ENCODE measurements at places on chromosomes 2 and 18.

DNA sequence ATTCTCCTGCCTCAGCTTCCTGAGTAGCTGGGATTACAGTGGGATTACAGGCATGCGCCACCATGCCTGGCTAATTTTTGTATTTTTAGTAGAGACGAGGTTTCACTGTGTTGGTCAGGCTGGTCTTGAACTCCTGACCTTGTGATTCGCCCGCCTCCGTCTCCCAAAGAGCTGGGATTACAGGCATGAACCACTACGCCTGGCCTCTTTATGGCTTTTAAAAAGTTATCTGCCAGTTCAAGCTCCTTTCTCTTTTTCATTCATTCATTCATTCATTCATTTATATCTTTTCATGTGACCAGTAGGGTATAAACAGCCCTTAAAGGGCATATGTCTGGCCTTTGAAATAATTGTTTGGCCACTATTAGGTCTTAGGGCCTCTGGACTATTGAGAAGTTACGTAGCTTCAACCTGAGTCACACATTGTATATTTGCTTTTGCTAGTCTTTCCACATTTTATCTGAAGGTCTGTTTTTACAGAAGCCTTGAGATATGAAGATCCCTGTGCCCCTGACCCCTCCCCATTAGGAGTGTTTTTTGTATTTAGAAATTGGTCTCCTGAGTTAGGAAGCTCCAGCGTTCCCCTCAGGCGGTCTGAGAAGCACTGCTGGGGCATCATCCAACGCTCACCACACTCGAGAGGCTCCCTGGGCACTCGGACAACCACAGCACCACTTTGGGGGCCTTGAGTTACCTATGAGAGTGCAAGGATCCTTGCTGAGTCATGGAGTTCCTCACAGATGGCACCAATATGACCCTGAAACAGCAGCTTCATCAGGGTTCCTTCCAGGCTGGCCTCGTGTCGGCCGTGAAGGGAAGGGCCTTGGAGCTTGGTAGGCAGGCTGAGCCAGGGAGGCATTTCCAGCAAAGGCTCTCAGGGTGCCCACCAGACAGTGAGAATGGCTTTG is 21.8 kb downstream of the FZD5 start:
- no peak for DNase-seq

DNA sequence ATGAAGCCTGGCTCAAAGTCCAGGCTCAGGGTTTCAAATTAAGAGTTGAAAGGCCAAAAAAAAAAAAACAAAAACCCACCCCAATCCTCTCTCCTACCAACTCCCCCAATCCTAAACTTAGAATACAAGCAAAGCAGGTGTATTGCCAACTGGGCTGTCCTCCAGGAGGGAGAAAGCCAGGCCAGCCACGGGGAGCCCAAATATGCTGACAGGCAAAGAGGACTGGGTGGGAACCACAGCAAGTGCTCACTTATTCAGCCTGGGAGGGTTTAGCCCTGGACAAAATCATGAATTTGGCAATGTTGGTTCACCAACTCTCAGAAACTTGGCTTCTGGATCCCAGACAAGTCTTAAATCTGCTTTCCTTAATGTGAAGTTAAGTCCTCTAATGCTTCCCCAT is 36.5 kb downstream of the GKN2 start:
- no peak for DNase-seq

DNA sequence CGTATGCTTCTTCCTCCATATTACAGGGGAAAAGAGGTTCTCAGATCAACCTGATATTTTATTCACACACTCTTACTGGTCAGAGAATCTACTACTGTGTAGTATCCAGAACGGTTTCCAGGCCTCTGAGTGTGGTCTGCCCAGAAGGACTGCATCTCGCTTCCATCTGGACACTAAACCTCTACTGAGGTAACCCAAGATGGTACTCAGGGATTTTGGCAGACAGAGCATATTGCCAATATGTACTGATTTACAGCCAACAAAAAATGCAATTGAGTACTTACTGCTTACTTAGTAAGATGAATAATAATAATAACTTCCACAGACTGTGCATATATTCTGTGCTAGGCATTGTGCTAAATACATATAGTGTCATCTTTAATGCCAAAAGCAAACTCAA is 55.8 kb downstream of the CYRIA start:
- DNase-seq = no peak

DNA sequence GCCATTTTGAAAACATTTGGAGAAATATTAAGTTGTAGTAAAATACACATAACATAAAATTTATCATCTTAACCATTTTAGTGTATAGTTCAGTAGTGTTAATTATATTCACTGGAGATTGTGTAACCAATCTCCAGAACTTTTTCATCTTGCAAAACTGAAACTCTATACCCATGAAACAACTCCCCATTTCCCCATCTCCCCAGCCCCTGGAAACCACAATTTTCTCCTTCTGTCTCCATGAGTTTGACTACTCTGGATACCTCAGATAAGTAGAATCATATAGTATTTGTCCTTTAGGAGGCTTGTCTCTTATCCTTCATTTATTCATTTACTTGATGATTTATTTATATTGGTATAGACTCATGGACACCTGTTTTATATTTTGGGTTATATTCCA is 392.9 kb downstream of the SETBP1 start:
- no peak for DNase-seq

DNA sequence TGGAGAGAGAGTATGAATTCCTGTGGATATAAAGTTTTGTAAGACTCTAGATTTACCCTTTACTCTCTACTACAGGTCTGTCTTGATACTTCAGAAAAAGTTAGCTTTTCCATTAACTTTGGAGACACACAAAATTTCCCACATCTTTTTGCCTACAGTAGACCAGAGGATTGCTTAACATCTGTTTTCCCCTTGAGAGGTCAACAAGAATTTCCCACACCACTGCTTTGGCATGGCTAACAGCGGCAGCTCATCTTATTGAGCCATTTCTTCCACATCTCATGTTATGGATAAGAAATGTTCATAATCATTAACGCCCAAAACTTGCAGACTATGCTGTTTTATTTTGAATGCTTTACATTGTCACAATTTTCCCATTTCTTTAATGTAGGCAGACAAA is 273.6 kb upstream of the RGPD4 start:
- no peak for DNase-seq

DNA sequence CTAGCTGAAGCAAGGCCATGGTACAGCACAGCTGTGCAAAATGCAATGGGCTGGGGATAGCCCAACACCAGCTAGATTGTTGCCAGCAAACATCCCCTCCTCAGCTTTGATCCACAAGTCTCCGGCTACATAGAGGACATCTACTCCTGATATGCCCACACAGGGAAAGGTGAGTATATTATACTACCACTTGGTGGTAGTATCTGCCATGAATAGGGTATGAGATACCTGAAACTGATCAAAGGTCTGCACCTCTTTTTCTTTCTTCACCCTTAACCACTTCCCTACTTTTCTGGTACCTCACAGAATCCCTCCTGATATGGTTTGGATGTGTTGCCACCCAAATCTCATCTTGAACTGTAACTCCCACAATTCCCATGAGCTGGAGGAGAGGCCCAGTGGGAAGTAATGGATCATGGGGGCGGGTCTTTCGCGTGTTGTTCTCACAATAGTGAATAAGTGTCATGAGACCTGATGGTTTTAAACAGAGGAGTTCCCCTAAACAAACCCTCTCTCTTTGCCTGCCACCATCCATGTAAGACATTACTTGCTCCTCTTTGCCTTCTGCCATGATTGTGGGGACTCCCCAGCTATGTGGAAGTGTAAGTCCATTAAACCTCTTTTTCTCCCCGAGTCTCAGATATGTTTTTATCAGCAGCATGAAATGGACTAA is 279.6 kb downstream of the TXNL1 start:
- no peak for DNase-seq

- DNase-seq = no peak
Measured at GRCh38 chr2:240603081-240603835, 16.7 kb downstream of the CAPN10 start.

DNA sequence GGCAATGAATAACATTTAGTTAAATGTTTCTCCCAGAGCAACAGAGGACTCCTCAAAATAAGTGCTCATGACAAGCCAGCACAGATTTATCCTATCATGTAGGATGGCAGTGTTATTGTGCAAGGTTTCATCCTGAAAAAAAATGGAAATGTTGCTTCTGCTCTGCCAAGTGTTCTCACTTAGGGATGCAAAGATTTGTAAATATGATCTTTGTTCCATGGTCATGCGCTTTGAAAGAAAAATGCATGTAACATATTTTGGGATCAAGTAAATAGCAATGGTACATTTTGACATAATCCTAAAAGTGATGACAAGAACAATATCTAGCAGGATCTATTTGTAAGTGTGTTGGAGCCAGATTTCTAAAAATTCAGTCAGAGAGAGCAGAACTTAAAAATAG is 229.5 kb upstream of the CCDC150 start:
- no peak for DNase-seq

DNA sequence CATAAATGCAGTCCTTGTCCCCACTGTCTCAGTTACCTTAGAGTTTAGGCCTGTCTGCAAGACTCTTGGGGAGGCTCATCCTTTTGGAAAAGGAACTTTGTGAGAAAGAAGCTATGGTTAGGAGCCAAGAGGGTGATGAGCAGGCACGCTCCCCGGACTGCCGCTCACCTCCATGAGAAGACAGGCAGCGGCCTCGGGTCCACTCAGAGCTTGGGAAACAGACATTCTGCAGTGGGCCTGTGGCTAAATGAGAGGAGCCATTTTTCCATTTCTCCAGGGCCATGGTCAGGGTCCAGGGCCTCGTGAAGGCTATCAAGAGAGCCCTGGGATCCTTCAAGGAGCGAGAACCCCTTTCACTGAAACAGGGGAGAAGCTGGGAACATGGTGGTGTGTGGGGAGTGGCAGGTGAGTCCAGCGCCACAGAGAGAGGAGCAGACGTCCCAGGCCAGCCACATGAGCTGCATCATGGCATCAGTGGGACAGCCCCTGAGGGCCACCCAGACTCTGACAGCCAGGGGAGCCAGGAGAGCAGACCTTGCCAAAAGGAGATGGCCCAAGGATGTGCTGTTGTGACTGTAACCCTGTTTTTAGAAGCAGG is 4.0 kb upstream of the TEX51 start:
- no peak for DNase-seq

DNA sequence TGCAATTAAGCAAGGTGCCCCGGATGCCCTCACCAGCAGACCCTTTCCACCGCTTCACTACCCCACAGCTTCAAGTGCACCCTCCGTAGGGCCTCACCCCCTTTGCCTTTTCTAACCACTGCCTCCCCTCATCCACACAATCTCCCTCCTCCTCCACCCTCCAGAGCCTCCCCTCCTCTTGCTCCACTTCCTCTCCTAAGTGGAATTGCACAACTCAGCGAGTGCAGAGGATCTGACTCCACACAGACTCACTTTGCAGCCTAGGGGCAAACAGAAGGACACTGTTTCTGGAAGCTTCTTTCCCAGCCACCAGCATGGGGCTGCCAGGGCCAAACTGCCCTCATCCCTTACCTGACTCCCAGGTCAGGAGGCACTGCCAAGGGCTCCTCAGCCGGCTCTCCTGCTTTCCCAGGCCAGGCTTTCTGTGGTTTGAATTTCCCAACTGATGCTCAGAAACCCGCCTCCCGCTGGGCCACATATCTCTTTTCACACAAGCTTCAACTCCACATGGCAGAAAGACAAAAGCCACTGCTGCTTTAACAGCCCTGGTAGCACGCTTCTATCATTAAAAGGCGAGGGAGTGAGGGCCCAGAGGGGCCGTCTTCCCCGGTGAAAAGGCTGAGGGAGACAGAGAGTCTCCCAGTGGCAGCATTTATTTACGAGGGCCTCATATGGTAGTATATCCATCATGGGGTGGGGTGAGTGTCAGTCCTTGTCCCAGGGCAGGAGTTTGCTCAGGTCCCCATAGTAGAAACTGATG is 74.7 kb upstream of the MGAT4A start:
- no peak for DNase-seq

DNA sequence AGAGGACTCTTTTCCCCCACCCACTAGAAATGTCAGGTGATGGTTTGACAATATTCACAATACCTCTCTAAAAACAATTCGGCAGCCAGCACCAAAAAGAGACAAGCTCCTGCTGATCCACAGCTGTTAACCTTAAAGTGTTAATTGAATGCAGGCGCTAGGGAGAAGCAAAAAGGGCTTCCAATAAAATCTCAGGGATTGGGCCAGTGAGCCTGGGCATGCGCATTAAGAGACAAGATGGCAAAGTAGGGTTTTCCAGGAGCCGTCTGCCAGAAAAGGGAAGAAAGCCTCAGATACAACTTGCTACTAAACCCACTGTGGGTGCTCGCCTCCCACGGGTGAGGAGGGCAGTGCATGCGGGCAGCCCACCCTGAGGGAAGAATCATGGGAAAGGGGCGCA is 98.8 kb downstream of the HS6ST1 start:
- no peak for DNase-seq

- DNase-seq = no peak
Measured at GRCh38 chr2:38483776-38484501, 106.9 kb upstream of the ATL2 start.

- DNase-seq = no peak
Measured at GRCh38 chr2:70632966-70633365, 79.3 kb upstream of the TGFA start.

- DNase-seq = no peak
Measured at GRCh38 chr2:239241431-239241960, 159.3 kb downstream of the HDAC4 start.

DNA sequence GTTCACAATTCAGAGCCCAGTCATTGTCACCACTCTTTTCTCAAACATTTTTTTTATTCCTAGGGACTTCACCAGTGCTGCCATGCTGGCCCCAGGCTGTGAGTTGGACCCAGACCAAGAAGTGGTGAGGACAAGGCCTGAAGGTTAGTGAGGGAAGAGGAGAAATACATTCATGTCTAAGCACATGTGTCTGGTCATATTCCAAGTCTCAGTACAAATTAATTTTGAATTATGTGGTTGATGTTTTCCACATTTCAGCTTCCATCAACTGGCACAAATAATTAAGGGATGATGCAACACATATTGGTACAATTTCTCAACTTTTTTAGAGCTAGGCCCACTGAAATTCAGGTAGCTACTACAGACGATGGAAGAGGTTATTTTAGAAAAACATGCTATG is 106.6 kb upstream of the UPP2 start:
- no peak for DNase-seq

DNA sequence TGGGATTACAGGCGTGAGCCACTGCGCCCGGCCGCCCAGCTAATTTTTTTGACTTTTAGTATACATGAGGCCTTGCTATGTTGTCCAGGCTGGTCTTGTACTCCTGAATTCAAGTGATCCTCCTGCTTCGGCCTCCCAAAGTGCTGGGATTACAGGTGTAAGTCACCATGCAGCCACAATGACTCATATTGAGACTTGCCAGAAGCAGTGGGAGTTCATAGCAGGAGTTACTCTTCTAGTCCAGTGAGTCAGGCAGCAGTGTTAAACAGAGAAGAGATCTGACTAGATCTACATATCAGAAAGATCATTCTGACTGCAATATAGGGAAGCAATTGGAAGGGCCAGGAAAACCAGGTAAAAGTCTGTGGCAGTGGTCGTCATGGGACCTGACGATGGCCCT is 1.5 kb upstream of the FLACC1 start:
- no peak for DNase-seq

- DNase-seq = no peak
Measured at GRCh38 chr2:17748745-17749144, 4.9 kb downstream of the SMC6 start.

DNA sequence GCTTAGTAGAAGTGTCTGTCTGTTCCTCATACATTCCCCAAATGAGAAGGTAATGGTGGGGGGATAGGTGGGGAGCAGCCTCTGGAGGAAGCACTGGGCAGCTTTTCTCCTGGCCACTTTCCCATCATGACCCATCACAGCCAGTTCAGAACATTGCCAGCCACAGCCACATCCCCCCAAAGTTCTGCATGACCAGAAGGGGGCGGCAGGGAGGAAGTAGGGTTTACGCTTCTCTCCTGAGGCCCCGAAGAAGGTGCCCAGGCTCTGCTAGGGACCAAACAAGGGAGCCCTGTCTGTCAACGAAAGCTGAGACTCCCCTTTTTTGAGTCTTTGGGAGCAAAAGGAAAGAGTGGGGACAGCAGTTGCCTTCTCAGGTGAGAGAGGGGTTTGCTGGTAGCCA is 7.7 kb downstream of the IGFBP5 start:
- DNase-seq = no peak

All from cerebellar nuclear complex (tissue), 1 donor.